Left lung (tissue), 14 donors: ENCODE measurements at places on chromosomes 11 and 22.

DNA sequence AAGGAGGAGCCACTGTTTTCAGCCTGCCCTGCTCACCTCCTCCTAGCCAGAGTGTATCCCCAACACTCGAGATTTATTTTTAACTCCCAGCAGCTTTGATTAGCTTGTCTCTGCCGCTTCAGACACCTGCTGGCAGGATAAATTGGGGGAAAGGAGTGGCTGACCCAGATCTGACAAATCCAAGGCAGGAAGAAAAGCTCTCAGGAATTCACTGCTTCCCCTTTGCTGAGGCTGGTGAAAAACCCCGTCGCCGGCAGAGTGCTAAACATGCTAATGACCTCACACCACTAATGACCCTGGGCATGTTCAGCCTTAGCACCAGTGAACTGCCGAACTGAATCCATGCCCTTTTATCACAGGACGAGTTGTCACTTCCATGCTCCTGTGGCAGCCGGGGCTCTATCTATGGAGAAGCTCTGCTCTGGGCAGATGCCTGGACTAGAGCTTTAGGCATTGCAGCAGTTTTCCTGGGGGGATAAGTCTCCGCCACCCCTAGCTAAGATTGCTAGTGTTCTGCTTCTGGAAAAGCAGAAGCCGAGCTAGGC lies 52.2 kb downstream of the FEZ1 start:
- no peak for DNase-seq

- no peak for DNase-seq
These were observed 131.6 kb upstream of the NECTIN1 start for GRCh38 chr11:119860561-119861094.

GRCh38 chr22:27041745-27042310 lies 384.4 kb downstream of the MIAT start:
- no peak for DNase-seq

GRCh38 chr22:30668386-30668710 lies 673 bp upstream of the DUSP18 start:
- DNase-seq: no peak

- DNase-seq: no peak
These were observed 22.6 kb downstream of the TMEM218 start for GRCh38 chr11:125088576-125089455.

- no peak for DNase-seq
These were observed 38.8 kb upstream of the PHF21A start for GRCh38 chr11:46160100-46160499.
